Stimulated activated CD4-positive, alpha-beta T cell treated with anti-CD3 and anti-CD28 coated beads, Interleukin-2, amount 100 ng/mL, for 4 hours (primary cell): ENCODE measurements at places on chromosomes 3 and 15.

DNA sequence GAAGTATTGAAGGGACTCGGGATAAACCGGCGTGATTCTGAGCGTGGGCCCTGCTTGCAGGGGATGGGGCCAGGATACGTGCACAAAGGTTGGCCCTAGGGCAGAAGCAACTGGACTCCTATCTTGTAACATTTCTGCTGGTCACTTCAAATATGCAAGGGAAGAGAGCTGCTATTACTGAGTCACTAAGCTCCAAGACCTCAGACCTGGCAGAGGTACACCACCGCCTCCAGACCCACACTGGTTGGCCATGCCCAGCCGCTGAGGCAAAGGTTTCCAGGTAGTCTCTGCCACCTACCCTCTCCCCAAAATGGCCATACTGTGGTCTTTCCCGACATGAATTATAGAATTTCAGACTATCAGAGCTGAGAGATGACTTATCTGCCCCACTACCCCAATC lies 13.4 kb upstream of the STRA6 start:
- DNase-seq = no peak

DNA sequence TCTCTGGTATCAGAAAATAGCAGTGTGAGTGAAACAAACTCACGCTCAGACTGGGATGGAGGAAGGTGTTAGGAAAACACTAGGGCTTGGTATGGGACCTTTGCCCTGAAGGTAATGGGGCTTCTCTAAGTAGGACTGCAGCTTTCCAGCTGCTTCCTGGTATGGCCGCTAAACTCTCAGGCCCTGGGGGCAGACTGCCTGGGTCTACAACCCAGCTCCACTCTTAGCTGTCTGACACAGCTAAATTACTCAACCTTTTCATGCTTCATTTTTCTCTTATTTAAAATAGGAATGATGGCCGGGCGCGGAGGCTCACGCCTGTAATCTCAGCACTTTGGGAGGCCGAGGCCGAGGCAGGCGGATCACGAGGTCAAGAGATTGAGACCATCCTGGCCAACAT lies 5.2 kb upstream of the YEATS2 start:
- DNase-seq = no peak

DNA sequence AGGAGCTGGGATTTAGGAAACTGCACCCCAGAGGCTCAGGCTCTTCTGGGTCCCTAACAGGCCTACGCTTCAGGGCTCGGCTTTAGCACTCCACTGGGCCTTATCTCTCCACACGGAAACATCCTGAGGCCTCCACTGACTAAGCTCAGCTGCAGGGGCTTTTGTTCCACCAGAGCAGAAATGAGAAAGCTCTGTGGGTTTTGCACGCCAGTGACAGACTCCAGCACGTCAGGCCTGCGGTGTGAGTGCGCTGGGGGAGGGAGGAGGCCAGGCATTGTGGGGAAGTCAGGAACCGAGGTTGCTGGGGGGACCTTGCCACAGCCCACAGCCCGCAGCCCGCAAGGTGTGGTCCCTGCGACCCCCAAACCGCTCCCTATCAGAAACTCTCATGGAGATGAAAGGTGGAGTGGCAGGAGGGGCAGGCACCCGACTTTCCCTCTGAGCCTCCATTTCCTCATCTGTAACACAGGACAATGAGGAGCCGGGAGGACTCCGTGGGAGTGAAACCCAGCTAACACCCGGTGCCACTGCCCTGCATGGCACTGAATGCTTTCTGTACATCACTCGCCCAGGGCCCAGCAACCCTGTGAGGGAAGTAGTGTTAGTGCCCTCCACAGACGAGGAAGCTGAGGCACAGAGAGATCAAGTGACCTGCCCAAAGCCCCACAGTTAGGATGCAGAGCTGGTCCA lies 106.5 kb downstream of the TPRA1 start:
- DNase-seq = no peak

DNA sequence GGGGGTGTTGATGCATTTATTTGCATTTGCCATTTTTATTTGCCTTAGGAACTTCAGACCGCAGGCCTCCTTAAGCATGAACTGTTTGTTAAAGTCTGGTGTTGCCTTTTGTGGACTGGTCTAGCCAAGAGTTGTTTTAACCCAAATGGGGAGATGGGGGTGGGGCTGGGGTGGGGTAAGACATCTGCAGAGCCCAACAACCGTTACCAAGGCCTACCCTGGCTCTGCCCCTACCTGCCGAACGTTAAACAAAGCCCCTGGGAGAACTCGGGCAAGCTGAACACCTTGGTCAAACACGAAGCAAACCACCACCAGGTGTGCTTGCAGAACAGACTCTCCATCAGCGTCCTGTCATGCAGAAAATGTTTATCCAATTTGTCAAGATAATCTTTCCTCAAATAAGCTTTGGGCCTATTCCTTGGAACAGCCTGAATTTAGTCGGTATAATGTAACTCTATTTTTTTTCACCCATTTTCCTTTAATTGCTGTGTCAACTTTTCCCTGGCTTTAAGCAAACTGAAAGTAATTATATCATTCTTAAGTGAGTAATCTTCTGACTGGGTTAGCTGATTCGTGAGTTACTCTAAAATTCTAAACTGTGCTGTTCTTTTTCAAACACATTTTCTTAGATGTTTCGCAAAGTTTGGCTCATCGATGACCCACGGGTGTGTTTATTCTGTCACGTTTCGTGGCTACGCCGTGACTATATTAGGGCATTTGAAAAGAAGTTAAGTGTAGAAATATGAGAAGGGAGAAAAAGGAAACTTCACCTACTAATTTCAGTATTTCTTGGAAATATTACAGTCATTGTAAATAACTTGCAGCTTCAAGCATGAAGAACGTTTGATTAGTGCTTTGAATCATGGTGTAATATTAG lies 127.6 kb downstream of the SOX2 start:
- no peak for DNase-seq

GRCh38 chr3:52218454-52218853 lies 7.0 kb downstream of the TLR9 start:
- no peak for DNase-seq
